Left ventricle myocardium inferior (tissue), 1 donor: ENCODE measurements at places on chromosomes 1 and 21. TPM values are rescaled to one million over a fixed set of nuclear protein-coding genes. Genes with fewer than 3 reads are reported as not detected.

GRCh38 chr1:182174513-182174855 is 113.0 kb upstream of the ZNF648 start:
- DNase-seq: no peak

DNA sequence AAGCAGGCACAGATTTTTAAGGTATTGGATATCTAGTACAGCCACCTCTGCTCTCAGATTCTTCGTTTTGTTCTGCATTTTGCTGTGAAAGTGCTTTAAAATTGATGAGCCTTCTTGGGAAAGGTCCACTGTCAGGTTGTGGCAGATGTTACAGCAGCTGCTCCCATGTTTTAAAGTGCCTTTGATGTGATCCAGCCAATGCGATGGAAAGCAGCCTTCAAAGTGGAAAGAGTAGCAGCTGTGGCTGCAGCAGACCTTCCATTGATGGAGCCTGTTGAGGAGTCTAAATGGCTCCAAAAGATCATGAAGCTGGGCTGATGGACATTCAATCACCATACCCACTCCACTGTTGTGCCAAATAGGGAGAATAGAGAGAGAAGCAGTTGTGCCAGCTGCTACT is 816.9 kb downstream of the PLA2G4A start:
- DNase-seq: no peak

GRCh38 chr1:193308438-193308837 is 122.0 kb upstream of the B3GALT2 start:
- no peak for DNase-seq

DNA sequence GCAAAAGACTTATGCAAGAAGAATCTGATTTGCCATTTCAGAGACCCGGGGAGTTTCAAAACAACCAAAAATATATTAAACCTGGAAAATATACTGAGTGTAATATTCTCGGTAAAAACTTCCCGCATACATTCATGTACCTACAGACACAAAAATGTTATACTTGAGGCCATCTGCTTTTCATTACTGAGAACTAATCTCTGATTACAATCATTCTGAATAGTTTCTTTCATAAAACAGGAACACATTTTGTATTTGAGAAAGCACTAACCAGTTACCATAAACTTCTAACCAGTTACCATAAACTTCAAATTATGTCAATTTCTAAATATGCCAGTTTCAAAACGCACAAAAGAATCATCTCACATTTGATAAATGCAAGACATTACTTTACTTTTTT is 7.8 kb downstream of the ZNHIT6 start:
- no peak for DNase-seq

DNA sequence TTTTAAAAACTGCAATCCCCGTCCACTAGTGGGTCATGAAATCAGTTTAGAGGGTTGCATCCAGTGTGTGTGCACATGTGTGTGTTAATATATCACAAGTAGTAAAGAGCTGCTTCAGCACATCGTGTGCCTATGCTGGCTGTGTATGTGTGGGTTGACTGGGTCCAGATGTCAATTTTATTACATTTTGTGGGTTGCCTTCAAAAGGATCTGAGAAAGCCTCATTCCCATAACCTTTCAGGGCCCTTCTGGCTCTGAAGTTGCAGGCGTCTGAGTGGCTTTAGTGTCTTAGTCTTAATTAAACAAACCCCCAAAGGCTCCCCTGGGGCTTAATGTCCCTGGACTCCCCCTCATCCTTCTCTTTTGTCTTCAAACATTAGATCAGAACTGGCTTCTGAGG is 19.8 kb downstream of the PLA2G2D start:
- no peak for DNase-seq

- no peak for DNase-seq
Observed at GRCh38 chr1:244383278-244383884, 68.3 kb downstream of the ADSS2 start.

DNA sequence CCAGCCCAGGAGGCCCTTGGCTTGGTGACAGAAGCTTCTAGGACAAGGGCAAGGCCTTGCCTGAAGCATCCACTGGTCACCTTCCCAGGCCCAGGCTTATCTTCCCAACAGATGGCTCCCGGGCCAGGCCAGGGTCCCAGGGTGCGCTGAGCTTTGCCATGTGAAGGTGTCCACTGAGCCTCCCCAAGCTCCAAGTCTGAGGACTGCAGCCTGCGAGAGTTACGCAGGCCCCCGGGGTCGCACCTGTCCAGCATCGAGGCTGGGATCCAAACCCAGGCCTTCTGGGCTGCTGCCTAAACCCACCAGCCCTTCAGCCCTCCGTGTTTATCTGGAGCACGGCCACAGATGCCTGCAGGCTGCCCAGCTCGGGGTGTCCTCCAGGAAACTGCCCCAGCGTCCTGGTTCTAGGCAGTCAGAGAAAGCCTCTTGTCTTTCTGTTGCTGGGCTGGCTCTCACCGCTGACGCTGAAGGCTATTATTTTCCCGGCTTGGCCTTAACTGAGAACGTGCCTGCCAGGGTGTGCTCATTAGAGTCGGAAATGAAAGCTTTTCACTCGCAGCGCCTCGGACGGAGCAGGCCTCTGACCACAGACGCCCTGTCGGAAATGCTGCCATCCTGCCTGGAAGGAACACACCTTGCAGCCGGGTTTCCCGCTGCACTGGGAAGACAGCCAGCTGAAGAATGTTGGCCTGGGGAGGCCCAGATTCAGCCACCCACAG is 71.4 kb downstream of the MEGF6 start:
- DNase-seq: no peak

- no peak for DNase-seq
Observed at GRCh38 chr1:240004086-240004749, 87.5 kb upstream of the FMN2 start.

DNA sequence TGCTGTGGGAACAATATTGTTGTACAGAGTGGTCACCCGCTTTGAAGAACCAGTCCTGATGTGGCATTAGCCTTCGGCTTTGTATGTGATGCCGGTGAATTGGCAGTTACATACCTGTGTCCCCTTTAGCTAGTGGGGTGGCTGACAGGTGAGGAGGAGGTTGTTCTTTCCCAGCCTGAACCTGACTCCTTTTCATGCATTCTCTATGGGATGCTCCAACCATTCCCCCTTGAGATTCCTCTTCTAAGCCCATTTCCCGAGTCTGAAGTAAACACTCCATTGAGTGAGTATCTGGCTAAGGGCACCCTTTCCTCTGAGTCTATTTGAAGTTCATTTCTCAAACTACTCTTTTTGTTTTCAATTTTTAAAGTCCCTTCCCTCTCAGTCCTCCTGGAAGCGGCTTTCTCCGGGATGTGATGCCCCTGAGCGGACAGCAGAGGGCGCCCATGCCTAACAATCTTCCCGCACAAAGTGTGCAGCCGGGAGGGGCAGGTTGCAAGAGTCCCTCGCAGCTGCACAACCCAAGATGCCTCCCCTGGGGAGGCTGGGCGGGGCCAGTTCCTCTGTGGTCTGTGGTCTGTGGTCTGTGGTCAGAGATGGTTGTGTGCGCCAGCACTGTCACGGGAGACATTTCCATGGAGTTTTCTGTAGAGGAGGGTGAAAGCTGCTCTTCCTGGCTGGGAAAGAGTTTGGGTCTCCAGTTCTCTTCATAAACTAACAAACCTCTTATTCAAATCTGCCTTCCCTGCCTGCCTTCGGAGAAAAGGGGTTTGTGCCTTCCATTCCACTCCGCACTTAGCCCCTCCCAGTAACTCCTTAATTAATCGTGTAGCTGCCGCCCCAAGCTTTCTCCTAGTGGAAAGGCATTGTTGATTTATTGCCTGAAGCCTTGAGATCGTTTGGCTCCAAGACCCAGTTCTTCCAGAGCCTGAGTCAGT is 36.4 kb upstream of the LMX1A start:
- DNase-seq: peak; percentile 83

GRCh38 chr1:8373581-8374241 is 55.8 kb downstream of the SLC45A1 start:
- peak; percentile 77 for DNase-seq

- DNase-seq: no peak
Observed at GRCh38 chr1:24384251-24385090, 29.1 kb downstream of the STPG1 start.

GRCh38 chr1:166484871-166485270 is 318.1 kb upstream of the FAM78B start:
- DNase-seq: no peak

DNA sequence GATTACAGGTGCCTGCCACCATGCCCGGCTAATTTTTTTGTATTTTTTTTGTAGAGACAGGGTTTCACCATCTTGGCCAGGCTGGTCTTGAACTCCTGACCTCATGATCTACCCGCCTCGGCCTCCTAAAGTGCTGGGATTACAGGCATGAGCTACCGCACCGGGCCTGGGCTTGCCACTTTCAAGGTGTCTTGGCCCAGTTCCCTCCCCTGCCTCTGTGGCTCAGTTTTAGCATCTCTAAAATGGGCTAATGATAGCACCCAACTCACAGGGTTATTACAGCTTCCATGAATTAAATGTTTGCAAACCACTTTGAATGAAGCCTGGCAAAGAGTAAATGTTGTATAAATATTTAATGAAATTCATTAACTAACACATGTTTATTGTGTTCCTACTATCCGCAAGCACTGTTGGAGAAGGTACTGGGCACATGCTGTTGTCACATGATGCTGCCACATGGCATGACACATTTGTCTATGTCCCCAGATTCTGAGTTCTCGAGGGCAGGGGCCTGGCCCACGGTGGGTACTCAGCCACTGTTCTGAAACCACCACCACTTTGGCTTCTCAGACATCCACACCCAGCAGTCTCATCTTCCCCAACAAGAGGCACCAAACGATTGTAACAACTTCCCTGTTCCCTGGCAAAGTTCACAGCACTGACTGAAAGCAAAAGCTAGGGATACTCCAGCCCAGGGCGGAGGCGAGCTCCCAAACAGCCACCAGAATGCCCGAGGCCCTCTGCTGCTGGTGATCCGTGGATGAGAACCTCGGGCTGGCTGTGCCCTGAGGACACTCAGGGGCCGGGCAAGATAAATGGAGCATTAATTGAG is 9.7 kb downstream of the IFFO2 start:
- DNase-seq: no peak

GRCh38 chr21:29053656-29054055 is 19.8 kb downstream of the CCT8 start:
- DNase-seq: no peak

GRCh38 chr1:2801535-2802291 is at the start of gene TTC34:
Gene TTC34 (minus strand): TSS chr1:2801693. CDS start chr1:2800827, 866 bp downstream.
- no peak for DNase-seq

DNA sequence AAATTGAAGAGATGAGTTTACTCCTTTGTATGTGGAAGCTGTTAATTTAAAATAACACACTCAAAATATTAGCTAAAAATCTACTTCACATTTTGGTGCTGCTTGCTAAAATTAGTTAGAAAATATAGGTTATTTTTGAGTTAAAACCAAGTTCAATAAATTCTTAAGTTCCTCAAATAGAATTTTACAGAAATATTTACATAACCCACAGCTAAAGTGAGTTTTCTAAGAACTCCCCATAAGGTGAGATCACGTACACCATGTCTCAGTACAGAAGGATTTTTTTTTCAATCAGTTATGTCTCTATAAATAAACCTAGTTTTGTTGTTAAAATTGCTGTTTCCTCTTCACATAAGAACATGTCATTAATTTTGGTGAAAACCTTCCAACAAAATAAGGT is 108.0 kb downstream of the SDCCAG8 start:
- DNase-seq: no peak

GRCh38 chr1:211487082-211487481 is 4.9 kb downstream of the RD3 start:
- no peak for DNase-seq

- no peak for DNase-seq
Observed at GRCh38 chr1:151501474-151501873, 9.7 kb upstream of the CGN start.

DNA sequence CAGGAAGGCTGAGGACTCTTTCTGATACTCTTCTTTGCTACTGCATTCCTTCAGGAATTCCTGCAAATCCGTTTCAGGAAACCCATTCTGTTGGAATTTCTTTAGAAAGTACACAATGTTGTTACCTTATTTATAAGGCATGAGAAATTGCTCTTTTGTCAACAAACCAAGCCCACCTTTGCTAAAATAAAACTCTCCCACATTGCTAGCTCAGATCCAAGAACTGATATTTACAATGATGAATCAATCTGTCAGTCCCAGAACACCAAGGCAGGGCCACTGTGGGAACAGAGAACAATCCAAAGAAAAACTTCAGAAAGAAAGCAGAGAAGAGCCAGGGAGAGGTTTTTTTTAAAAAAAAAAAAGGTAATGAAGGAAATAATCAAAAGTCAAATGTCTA is 36.6 kb upstream of the LPAR3 start:
- no peak for DNase-seq

DNA sequence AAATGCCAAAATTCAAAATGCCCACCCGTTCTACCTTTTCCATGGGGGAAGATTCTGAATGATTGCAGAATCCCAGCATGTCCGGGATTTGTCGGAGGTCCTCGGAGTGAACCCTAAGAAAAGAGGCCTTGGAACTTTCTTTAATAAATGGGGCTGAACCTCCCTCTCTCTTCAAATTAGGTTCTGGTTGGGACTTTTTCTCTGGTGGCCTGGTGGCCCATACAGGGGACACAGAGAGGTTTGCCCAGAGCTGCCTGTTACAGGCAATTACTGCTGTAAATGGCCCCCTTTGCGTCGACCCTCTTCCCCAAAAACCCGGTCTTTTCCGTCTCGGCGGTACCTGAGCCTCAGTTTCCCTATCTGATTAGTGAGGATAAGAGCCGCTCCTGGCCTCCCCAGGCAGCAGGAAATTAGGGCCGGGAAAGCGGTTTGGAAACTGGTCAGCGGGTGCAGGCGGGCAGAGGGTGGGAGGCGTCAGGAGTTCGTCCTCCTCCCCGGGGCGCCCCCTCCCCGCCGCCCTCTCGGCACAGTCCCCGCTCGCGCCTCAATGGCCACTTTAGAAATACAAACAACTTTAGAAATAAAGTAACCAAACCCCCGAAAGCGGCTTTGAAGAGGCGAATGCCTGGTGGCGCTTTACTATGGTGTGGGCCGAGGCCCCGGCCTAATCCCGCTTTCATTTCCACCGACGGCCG is 15.6 kb downstream of the PAX7 start:
- DNase-seq: no peak

DNA sequence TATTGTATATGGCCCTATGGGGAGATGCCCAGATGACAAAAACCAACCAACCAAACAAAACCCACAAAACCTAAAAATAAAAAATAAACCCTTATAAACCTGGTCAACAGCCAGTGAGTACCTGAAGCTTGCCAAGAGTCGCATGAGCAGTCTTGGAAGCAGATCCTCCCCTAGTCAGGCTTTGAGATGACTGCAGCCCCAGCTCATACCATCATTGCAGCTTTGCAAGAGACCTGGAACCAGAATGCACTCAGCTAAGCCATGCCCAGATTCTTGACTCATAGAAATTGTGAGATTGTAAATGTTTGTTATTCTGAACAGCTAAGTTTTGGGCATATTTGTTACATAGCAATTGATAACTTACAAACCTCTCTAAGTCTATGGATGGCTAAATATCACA is 326.8 kb downstream of the HLX start:
- no peak for DNase-seq

- no peak for DNase-seq
Observed at GRCh38 chr1:199751506-199751905, 276.0 kb upstream of the NR5A2 start.

- peak; percentile 72 for DNase-seq
Observed at GRCh38 chr1:66542811-66543767, 9.1 kb downstream of the SGIP1 start.

The SPEN gene
- total RNA-seq: 20.8 TPM

The TMEM269 gene
- total RNA-seq: not detected

The SPRR2E gene
- total RNA-seq: not detected

The CHD5 gene
- 0.19 TPM for total RNA-seq

The CADM3 gene
- 3.7 TPM for total RNA-seq

The IGSF5 gene
- total RNA-seq: 4.9 TPM

The LRP8 gene
- total RNA-seq: 1.8 TPM

The SLC5A9 gene
- 0.36 TPM for total RNA-seq

The GPR3 gene
- 0.16 TPM for total RNA-seq

The NR1I3 gene
- total RNA-seq: not detected

The SLAMF1 gene
- total RNA-seq: not detected

The LRRC39 gene
- 166 TPM for total RNA-seq

The F11R gene
- total RNA-seq: 8.3 TPM

The THEMIS2 gene
- 4.9 TPM for total RNA-seq

The SYF2 gene
- 35.1 TPM for total RNA-seq
